ENCODE measurements at places on chromosomes 4 and X.

GRCh38 chrX:36898301-36898700 lies 109.9 kb upstream of the FAM47C start:
- no peak for DNase-seq

DNA sequence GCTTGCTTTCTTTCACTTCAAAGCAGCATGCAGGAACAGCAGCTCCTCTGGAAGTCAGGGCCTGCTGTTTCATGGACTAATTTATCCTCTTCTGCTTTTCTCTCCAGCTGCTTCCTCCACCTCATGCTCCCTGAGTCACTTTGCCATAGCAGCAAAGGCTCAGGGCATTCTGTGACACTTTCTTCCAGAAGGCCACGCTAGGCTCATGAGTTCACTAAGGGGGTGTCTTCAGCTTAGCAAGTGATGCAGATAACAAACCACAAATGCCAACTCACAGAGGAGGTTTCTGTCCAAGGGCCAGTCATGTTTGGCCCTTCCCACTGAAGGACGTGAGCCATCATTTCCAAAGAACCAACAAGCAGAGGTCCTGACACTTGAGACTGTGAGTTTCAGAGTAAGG lies 200.2 kb downstream of the ADGRA3 start:
- DNase-seq = no peak

DNA sequence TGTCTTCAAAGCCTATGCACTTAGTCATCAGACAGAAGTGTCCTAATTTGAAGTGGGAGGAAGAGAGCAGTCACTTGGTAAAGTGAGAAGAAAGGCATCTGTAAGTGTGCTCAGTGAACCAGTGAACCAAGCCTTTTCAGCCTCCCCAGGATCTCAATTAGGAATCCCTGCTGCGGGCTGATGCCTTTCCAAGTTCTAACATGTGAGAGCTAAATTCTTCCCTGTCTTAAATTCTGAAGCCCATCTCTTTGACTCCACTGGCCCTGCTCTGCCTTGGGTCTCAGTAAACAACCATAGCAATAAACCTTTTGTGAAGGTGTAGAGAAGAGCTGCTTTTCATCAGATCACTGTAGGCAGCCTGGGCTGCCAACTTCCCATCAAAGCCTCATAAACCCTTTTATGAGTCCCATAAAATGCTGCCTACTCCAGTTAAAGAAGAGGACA lies 701.2 kb upstream of the LCORL start:
- no peak for DNase-seq

DNA sequence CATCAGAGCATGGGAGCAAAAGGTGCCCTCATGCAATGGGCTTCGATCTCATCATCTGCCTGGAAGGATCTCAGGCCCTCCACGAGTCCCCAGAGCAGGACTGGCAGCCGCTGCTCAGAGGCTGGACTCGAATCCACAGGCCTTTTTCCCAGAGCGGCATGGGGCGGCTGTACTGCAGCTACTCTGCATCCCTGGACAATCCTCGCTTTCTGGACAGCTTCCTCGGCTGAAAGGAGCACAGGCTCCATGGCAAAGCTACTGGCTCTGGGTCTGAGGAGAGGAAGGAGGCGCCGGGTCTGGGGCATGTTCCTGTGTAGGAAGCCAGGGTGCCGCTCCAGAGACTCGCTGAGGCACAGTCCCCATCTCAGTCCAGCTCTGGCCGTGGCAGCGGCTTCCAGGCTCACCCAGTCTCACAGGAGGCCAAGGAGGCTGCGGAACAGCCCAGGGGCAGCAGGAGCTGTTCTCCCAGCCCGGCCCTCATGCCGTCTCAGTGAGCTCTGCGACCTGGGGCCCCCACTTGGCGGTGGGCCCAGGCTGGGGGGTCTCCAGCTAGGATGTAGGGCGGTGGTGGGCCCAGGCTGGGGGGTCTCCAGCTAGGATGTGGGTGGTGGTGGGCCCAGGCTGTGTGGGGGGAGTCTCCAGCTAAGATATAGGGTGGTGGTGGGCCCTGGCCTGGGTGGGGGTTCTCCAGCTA lies 2.7 kb upstream of the SPON2 start:
- DNase-seq = no peak

GRCh38 chr4:103634236-103634635 lies 85.5 kb downstream of the TACR3 start:
- no peak for DNase-seq

All from stimulated activated CD4-positive, alpha-beta T cell treated with anti-CD3 and anti-CD28 coated beads, Interleukin-1b, Interleukin-23, amount 100 ng/mL, for 1 hour (primary cell).